Right lung (tissue), 10 donors: ENCODE measurements at places on chromosomes 16 and 17. TPM values are rescaled to one million over a fixed set of nuclear protein-coding genes. Genes with fewer than 3 reads are reported as not detected.

The UNC13D gene
- 43.6 TPM for polyA plus RNA-seq

DNA sequence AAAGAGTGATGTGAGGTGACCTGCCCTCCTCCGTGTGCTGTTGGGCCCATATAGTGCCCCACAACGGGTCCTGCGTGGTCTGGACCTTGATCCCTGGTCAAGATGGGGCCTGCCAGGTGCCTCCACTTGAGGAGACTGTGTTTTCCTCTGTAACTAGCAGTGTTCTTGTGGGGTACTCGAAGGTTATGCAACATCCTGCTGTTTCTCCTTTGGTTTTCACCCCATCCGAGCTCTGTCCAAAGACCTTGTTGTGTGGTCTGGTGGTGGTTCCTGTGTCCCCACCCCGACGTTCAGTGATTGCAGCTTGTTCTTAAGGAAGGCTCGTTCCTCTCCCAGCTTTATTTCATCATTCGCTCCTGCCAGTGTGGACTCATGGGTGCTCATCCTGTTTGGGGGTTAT, 38.7 kb upstream of the ZNF750 start:
- DNase-seq, result no peak

DNA sequence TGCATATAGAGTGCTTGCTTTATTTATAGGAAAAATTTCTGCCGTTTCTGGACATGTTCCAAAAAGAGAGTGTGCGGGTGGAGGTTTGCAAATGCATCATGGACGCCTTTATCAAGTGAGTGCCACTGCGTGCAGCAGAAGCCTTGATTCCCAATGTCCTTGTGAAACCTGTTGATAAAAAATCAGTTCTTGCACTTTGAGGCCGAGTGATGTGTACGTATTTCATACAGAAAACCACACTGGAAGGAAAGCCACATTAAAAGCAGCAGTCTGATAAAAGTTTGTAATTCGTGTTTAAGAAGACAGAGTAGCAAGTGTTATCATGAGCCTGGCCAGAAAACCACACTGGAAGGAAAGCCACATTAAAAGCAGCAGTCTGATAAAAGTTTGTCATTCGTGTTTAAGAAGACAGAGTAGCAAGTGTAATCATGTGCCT, 78.0 kb downstream of the KNOP1 start:
- no peak for DNase-seq

DNA sequence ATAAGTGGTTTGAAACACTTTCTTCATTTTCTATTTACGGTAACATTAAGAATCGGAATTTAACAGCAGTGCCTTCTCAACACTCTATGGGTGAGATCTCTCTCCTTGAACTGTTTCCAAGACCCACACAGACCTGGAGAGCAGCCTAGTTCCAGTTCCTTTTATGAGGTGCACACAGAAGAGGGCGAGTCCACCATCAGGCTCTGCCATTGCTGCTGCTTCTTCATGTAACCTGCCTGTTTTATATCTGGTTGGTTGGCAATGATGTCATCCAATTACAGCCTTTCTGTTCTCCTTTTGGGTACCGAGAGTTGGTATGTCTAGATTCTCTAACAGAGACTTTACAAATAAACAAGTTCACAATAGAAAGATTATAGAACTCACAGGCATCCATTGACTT, 225.7 kb downstream of the UTP18 start:
- no peak for DNase-seq

The SLC26A11 gene
- 29.3 TPM for polyA plus RNA-seq

- peak; percentile 69 for DNase-seq
These were observed 12.8 kb downstream of the EVPL start for GRCh38 chr17:76014100-76014924.

GRCh38 chr17:73560661-73561060, 83.6 kb downstream of the SDK2 start:
- DNase-seq, result no peak

The NPW gene
- polyA plus RNA-seq, result 1.5 TPM

DNA sequence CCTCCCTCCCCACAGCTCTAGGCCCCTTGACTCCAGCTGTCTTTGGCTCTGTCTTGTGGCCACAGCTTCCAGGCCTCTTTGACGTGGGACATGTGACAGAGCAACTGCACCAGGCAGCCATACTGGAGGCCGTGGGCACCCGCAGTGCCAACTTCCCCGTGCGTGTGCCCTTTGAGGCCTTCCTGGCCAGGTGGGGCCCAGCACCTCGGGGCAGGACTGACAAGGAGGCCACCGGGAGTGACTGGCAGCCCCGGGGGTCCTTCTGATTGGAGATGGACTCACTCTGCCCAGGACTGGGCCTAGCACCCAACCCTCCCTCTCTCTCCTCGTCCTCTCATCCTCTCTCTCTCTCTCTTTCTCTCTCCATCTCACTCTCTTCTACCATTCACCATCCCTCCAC, 15.5 kb downstream of the MYO15B start:
- no peak for DNase-seq

The CACNG3 gene
- polyA plus RNA-seq, result not detected

DNA sequence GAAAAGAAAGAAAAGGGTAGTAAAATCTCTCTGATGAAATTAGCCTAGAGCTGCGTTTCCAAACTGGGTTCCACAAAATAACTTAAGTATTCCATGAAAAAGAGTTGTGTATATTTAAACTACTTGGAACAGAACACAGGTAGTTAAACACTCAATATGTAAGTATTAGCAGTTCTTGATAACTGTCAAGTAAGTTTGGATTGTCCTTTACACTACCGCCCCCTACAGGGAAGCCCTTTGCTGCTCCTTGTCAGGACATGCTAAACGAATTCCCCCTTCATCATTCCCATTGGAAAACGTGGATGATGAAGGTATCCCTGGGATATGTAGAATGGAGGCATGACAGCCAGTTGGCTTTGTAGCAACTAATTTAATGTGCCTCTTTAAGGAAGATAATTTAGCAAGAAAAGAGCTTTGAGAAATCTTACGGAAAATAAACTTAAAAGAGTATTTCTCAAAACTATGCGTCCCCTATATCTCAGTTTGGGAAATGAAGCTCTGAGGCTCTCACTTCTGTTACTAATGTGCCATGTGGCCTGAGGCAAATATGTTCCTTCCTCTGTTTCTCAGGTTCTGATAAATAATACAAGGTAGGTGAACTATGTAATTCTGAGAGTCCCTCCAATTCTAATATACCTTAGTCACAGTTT, 18.8 kb downstream of the NCBP3 start:
- DNase-seq, result peak; percentile 44

The DNASE1L2 gene
- polyA plus RNA-seq, result 0.60 TPM

GRCh38 chr16:19283637-19284036, 1.9 kb upstream of the CLEC19A start:
- DNase-seq, result no peak

The HEATR9 gene
- polyA plus RNA-seq, result 0.28 TPM

The COL1A1 gene
- polyA plus RNA-seq, result 515 TPM

The GPR139 gene
- not detected for polyA plus RNA-seq

DNA sequence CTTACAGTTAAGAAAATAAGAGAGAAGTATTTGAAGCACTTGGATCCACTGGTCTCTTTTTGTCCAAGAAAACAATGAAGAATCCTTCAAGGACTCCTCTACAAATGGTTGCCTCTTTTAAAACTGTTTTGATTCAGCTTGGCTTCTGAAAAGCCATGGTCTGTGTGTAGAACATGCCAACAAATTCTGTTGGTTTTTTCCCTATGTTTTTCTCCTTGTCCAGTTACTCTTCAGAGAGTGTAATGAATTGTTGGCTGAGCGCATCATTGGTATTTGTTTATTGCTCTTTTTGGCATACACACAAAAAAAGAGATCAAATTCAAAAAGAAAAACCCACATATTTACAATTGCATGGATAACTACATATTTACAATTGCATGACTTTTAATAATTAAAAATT, at the start of gene ABCA10:
Gene ABCA10, minus strand, starts transcription at position 249 of the 400 bp plus-strand sequence. CDS start 3,466 bp downstream, outside the sequence.
- no peak for DNase-seq

The SBK1 gene
- polyA plus RNA-seq, result 12.0 TPM

GRCh38 chr16:57708168-57708567, 13.6 kb downstream of the DRC7 start:
- no peak for DNase-seq

The NPIPA3 gene
- polyA plus RNA-seq, result 27.4 TPM

- peak; percentile 61 for DNase-seq
These were observed 147.3 kb downstream of the CCDC182 start for GRCh38 chr17:57597531-57598453.

The GPR179 gene
- 0.49 TPM for polyA plus RNA-seq

The AANAT gene
- not detected for polyA plus RNA-seq

- no peak for DNase-seq
These were observed 61.2 kb downstream of the MEAK7 start for GRCh38 chr16:84443166-84443802.

The ZPBP2 gene
- not detected for polyA plus RNA-seq

- no peak for DNase-seq
These were observed 74.0 kb downstream of the TANC2 start for GRCh38 chr17:63039899-63040602.

The PIRT gene
- 0.05 TPM for polyA plus RNA-seq
